ENCODE measurements at places on chromosomes 11 and 22. TPM values are rescaled to one million over a fixed set of nuclear protein-coding genes. Genes with fewer than 3 reads are reported as not detected.

The KCNQ1 gene
- 0.16 TPM for total RNA-seq

The ZNF70 gene
- total RNA-seq = 2.3 TPM

- no peak overlapping the region for H3K27ac ChIP-seq
- H3K4me3 ChIP-seq = no peak overlapping the region
- no peak for DNase-seq
- H3K36me3 ChIP-seq = no peaks in the 10 kb centered on the region
- peaks cover 4% of the 10 kb centered on the region for H3K4me1 ChIP-seq
- no peaks in the 10 kb centered on the region for H3K27me3 ChIP-seq
Measured at GRCh38 chr11:75635066-75635862, 33.6 kb downstream of the MAP6 start.

DNA sequence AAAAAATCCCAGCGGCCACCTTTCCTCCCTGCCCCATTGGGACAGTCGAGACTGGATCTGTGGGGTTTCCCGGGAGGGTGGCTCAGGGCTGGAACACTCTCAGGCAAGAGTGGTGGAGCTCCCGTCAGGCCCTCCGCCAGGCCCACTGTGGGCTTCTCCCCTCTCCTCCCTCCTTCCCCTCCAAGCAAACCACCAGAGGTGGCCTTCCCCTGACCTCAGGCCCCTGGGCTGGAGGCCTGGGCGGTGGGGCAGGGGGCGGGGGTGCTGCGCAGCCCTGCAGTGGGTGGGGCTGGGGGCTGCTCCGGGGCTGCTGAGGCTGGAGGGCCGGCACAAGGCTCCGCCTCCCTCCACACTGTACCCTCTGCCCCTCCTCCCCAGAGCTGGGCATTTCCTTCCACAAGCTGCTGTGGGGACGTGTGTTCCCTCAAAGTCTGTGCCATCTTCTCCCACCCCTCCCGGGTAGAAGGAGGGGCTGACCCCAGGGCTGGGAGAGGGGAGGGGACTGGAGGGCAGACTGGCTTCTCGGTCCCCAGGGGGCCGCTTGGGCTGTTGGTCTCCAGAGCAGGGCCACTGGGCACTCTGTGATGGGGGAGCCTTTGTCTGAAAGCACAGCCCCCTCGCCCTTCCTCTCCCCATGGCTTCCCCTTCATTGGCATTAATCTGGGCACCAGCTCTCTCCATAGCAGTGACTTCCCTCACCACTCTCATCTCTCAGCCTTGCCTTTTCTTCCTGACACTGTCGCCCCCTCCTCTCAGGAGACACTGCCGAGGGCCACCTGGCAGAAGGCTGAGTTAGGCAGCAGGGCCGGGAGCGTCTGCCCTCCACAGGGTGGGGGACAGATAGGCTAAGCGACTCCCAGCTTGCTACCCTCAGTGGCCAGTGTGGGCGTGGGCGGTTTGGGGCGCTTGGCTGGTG, 7.1 kb downstream of the RCOR2 start:
- H3K4me3 ChIP-seq = no peak overlapping the region
- peaks cover 18% of the 10 kb centered on the region for H3K36me3 ChIP-seq
- no peak overlapping the region for H3K27ac ChIP-seq
- no peaks in the 10 kb centered on the region for H3K4me1 ChIP-seq
- H3K27me3 ChIP-seq = no peaks in the 10 kb centered on the region
- no peak for DNase-seq

DNA sequence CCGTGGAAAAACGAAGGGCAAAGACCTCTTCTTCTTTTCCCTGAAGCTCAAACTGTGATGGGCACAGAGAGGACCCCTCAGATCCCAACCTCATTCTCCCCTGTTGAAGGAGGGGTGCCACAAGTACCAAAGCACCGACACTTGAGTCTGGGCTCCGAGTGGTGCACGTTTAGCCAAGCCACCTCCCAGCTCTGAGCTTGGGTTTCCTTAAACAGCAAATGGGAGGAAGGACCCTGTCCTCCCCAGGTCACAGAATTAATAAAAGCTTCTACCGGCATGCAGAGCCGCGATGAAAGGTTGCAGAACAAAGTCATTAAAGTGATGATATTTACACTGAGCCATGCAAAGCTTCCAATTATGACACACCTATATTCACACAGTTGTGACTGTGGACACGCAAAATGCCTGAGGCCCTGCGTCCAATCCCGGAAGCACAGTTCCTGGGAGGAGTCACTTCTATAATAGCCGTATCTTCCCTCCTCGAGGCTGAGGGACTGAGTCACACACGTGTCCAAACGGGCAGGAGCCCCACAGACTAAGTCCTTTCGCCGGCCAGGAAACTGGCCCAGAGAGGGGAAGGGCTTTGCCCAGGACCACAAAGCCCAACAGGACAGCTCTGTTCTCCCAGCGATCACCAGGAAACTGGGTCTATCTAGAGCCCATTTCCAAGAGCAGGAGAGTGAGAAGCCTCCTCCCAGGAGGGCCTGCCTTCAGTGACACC, 922 bp upstream of the CSNK1E start:
- H3K27ac ChIP-seq = no peak overlapping the region
- peaks cover 24% of the 10 kb centered on the region for H3K4me1 ChIP-seq
- no peaks in the 10 kb centered on the region for H3K27me3 ChIP-seq
- H3K36me3 ChIP-seq = peaks cover 4% of the 10 kb centered on the region
- DNase-seq = no peak
- peak overlapping the region; percentile 64 for H3K4me3 ChIP-seq

- H3K4me1 ChIP-seq = no peaks in the 10 kb centered on the region
- H3K4me3 ChIP-seq = no peak overlapping the region
- DNase-seq = no peak
- H3K27me3 ChIP-seq = peaks cover 11% of the 10 kb centered on the region
Measured at GRCh38 chr22:37518509-37519267, 527 bp downstream of the CARD10 start.

- H3K27ac ChIP-seq = no peak overlapping the region
- DNase-seq = no peak
- H3K27me3 ChIP-seq = peaks cover 6% of the 10 kb centered on the region
- H3K4me3 ChIP-seq = no peak overlapping the region
- no peaks in the 10 kb centered on the region for H3K36me3 ChIP-seq
- H3K4me1 ChIP-seq = 0 out of 2 replicates have a peak, but pooled peaks cover 3% of the 10 kb centered on the region
Measured at GRCh38 chr11:18705651-18706281, 7.2 kb downstream of the TMEM86A start.

DNA sequence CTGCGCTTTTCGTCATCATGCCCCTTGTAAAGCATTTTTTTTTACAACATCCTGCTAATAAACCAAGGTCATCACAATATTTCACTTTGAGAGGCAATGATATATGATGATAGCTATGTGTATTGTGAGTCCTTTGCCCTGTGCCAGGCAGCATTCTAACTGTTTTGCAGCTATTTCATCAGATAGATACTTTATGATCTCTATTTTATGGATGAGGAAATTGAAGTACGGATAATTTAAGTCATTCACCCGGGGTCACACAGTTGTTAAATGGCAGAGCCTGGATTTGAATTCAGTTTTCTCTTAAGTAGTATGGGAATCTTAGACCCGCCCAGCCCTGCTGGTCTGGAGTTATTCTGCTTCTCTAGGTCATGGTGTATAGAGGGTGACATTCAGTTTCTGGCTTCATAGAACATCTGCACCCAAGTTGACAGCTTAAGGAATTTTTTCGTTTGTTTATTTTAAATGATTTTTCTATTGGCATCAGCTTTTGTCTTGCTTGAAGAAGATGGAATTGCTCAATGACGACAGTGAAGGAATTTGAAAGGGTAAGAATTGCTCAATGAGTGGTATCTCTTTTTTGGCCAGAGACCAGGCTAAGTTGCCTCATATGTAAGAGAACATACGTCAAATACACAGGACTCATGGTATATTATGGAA, 926 bp downstream of the PRR5L start:
- DNase-seq = no peak
- no peak overlapping the region for H3K27ac ChIP-seq
- peaks cover 1% of the 10 kb centered on the region for H3K27me3 ChIP-seq
- no peaks in the 10 kb centered on the region for H3K4me1 ChIP-seq
